ENCODE measurements at places on chromosomes 12 and 14. TPM values are rescaled to one million over a fixed set of nuclear protein-coding genes. Genes with fewer than 3 reads are reported as not detected.

The WNT1 gene
- not detected for total RNA-seq

GRCh38 chr12:15196678-15197505 lies 24.3 kb downstream of the RERG start:
- no peak for DNase-seq

DNA sequence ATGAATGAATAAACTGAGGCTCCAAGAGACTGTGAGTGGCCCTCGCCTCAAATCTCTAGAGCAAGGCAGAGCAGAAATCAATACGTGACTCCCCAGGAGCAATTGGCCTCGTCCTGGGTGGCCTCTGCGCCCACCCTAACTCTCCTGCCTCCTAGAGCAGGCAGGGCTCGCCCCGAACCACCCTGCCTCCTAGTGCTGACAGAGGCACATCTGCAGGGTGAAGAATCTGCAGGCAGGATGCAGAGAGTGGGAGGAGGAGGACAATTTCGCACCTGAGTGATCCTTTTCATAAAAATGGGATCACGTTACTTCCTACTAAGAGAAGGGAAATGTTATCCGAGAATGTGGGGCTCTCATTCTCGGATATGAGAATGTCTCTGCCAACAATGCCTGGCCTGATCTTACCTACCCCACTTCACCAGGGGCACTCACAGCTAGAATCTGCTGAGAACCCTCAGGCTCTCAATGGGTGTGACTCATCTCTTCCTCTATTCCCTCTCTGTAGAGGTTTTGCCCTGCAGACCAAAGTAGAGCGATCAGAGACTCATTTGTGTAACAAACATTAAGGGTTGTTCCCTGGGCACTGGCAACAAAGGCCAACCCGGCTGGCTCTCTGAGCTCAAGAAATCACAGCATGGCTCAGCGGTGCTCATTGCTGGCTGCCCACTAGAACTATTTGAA lies 61.7 kb upstream of the BCL2L14 start:
- DNase-seq, result peak; percentile 77

DNA sequence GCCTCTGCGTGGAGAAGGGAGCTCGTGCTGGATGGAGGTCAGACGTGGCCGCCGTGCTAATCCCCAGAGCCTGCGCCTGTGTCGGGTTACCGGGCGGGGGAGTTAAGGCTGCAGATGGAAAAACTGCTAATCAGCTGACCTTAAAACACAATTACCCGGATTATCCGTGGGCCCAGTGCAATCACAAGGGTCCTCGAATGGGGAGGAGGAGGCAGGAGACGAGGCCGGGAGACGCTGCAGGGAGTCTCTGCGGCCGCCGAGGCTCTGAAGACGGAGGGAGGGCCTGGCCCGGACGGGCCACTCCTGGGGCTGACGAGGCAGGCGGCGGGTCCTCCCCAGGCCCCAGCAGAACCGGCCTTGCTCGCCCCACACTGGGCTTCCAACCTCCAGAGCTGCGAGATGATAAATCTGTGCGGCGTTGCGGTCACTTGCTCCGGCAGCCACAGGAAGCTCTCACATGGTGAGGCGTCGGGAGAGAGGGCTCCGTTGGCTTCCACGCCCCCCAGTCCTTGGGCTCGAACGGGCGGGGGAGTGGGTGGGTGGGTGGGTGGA lies 32.9 kb upstream of the FBRSL1 start:
- DNase-seq, result no peak
